ENCODE measurements at places on chromosomes 2 and 18.

- DNase-seq = no peak
Measured at GRCh38 chr2:203804764-203805485, 62.6 kb upstream of the CTLA4 start.

GRCh38 chr18:5457462-5457957, 86.3 kb downstream of the EPB41L3 start:
- no peak for DNase-seq

GRCh38 chr2:237894396-237894979, 35.1 kb downstream of the RAMP1 start:
- DNase-seq = no peak

DNA sequence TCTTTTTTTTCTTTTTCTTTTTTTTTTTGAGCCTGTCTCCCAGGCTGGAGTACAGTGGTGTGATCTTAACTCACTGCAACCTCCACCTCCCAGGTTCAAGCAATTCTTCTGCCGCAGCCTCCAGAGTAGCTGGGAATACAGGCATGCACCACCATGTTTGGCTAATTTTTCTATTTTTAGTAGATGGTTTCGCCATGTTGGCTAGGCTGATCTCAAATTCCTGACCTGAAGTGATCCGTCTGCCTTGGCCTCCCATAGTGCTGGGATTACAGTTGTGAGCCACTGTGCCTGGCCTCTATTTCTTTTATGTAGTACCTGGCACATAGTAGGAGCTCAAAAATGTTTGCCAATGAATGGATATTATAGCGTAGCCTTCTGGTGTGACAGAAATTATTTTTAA, 6.8 kb upstream of the CFLAR start:
- no peak for DNase-seq

DNA sequence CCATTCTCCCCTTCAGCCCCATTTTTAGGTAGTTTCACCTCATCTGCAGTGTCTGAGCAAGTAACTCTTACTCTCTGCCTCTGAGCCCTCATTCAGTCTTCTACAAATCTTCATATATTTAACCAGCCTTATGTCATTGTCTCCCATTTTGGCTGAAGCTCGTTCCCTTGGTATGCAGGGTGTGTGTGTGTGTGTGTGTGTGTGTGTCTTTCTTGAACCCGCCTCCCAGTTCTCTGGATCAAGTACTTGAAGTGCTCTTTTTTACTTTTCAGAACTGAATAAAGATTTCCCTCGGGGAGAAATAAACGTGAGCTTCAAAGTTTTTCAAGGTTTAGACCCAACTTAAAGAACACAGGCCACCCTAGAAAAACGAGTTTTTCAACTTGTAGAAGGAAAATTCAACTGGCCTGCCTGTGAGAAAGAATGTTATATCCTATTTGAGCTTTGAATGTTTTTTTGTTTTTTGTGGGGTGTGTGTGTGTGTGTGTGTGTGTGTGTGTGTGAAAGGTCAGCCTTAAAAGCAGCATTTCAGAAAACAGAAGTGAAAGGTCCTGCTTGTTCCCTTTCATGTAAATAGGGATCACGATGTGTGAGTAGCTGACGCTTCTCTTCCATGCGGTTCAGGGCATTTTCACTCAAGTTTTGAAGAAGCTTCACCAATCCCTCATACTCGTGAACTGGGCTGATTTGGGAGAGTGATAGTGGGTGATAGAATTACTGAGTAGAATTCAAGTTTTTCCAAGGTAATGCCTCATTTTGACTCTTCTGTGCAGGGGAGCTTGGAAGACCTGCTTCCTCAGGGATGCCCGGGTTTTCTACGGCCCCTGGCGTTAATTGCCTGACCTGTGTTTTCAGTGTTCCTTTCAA, 50.6 kb upstream of the EML6 start:
- DNase-seq = no peak

- DNase-seq = peak; percentile 54
Measured at GRCh38 chr2:134232461-134232860, 21.4 kb upstream of the MGAT5 start.

DNA sequence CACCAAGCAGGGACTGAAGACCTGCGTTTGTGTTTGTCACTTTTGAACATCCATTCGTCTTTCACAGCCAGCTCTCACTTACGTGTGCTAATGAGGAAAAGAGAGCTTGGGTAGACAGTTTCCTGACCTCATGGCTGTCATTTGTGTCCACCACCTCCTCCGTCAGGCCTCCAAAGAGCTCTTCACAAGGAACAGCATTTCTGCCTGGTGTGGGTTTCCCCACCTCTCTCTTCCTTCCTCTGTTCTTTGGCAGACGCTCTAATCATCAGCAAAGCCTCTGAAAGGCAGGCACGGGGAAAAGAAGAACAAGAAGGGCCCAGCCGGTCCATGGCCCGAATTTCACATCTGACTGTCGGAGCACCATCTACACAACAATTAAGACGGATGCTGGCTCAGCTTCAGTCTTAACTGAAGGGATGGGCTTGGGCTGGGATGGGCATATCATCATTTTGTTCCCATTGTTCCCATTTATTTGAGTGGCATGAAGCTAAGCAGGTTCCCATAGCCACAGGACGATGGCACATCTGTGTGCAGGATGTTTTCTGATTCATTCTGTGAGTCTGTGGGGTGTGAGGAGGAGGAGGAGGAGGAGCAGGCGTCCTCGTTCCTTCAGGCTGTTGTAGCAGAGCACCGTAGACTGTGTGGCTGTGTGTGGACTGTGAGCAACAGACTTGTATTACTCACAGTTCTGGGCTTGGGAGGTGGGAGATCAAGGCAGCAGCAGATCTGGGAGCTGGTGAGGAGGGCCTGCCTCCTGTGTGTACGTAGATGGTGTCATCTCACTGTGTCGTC, 66.4 kb downstream of the TSHZ1 start:
- DNase-seq = no peak

GRCh38 chr2:109356324-109357035, 227.5 kb downstream of the SH3RF3 start:
- no peak for DNase-seq

DNA sequence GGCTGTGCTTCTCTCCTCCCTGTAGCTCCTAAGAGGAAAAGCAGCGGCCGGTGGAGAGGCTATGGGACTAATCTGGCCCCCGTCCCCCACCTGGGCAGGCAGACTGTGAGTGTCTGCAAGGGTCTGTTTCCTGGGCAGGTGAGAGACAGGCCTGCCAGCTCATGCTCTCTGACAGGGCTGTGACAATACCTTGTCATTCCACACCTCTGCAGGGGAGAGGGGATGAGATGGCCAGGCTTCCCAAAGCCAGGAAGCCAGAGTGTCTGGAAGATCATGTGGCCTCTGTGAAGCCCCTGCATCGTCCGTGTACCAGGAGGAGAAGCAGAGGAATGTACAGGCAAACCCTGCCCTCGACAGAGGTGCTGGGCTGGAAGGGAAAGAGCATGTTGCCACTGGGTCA, 142.5 kb upstream of the GATA6 start:
- DNase-seq = no peak
